ENCODE measurements at places on chromosomes 1 and 21.

DNA sequence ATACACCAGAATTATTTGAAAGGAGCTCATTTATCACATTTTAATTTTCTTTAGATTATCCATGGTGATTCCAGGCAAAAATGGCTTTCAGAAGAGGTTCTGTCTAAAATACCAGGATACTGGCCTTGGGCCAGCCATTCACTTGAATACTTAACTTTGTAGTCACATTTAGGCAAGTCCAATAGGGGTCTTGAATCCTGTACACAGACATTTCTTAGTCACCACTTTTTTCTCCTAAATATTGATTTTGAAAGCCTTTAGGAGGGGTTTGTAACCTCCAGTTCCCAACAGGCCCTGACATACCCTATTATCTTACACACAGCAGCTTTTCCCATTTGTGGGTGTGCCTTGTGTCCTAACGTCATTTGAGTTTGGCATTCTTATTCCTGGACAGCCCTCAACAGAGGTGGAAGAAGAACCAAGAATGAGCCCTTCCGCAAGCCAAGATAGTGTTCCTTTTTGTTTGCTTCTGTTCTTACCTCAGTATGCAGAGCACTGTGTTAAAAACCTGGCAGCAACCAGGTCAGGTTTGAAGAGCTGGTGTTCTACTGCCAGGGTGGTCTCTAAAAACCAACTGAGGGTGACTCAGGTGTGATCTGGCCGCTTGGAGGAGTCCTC is 19.5 kb downstream of the MAP3K7CL start:
- no peak for DNase-seq

GRCh38 chr1:175902281-175902680 is 158.9 kb upstream of the TNR start:
- DNase-seq, result no peak

DNA sequence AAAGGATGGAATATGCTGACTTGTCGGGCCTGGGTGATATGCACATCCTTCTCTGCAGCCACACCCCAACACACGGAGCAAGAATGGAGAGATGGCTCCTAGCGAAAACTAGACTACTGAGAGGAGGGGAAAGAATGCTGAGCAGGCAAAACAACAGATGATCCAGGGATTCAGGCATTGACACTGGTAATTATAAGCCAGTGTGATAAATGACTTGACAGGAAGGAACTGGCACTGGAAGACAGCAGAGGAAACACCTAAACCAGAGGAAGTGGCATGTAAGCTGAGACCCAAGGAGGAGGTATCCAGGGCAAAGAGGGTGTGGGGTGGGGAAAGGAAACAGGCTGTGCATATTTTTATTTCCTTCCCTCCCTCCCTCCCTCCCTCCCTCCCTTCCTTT is 31.7 kb upstream of the KHDRBS1 start:
- no peak for DNase-seq

DNA sequence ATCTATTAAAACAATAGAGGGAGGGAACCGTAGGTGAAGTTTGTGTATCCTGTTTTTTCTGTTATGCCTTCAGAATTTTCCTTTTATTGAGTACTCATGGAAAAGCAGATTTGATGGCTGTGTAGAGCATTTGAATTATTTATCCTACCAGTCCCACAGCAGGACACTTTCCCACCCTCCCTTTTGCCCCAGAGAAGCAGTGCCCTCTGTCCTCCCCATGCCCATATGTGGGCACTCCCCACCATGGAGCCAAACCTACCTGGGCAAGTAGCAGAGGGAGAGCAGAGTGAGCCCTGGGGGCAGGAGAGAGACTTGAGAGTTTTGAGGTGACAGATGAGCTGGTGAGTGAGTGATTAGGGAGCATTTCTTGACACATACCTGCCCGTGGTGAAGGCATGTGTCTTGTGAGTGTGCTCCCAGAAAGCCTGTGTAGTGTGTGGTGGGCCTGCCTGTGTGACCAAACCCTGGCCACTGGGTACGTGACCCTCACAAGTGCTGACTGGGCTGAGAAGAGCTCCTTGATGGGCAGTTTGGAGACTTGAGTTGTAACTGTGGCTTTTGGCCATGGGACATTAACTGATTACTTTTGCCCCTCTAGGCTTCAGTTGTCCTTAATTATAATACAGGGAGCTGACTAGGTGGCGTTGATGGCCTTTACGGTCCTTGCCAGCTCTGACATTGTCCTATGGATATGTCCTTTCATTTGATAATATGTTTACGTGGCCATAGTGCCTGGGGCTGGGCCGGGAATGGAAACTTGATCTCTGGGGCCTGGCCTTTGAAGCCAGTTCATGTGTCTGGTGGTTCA is 3.6 kb downstream of the PSEN2 start:
- peak; percentile 84 for DNase-seq

GRCh38 chr1:45998020-45998617 is 134.3 kb downstream of the PIK3R3 start:
- no peak for DNase-seq

- no peak for DNase-seq
Measured at GRCh38 chr1:7898962-7899361, 41.7 kb downstream of the TNFRSF9 start.

DNA sequence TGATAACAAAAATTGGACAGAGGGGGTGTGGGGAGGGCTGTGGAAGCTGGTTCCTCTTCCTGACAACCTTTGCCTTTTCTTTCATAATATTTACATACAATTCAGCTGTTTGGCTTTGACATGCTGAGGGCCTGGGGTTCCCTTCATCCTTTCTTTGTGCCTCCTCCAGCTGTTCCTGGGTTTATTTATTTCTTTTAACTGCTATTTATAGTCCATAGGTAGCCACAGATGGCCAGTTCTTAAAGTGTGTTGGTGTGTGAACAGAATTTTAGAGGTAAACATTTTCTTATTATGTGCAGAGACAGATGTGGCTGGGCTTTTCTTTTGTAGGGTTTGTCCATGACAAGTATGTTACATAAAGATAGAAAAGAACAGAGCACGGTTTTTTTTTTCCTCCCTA is 34.1 kb upstream of the CNIH3 start:
- no peak for DNase-seq

DNA sequence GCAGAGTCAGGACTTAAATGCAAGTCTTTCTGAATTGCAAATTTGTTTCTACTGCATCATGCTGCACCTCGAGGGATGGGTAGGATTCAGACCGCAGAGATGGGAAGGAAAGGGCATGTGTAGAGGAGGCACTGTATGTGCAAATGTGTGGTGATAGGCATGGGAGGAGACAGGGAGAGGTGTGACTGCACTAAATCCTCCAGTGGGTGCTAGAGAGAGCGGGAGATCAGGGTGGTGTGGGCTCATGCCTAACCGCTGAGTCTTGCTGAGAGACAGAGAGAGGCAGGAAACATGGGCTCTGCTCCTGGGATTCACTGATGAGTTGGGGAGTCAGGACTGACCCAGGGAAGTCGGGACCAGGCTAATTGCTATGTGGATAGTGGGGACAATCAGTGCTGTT is 61.1 kb downstream of the PTPRU start:
- no peak for DNase-seq

DNA sequence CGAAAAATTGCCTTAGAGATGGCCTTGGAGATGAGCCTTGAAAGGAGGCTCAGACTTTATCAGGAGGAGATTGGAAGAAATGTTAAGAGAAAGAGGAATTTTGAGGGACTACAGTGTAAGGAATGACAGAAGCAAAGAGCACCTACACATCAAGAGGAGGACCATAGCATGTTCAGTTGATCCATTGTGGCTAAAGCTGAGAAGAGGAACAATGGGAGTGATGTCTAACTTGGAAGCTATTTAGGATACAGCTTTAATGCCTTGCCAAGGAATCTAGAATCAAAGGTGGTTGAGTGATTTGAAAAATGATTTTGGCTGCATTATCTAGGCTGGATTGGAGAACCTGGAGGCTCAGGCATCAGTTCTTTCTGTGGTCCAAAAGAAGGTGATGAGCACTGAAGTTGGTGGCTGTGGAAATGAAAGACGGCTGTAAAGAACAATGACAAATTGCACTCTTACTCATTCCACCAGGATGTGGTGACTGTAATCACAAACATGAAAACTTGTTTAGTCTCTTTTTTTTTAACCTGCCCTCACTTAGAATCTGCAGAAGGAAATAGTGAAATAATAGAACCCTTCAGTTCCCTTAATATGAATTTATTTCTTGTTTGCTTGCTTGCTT is 11.3 kb downstream of the FAM20B start:
- no peak for DNase-seq

DNA sequence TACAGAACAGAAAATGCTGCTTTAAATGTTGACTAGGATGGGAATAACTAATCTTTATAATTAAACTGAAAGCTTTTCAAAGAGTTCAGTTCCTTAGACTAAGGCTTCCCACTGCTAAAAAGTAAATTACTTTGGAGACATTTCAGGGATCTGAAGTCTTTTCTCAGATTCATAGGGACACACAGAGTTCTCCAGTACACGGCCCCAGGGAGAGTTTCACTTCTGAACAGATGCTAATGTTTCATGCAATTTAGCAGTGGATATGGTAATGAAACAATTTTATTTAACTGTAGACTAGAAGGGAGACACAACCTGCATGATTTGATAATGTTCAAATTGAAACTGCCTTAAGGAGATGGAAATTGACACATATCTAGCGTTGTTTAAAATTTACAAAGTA is 1282.6 kb downstream of the NCAM2 start:
- no peak for DNase-seq

GRCh38 chr1:240402326-240402725 is 209.6 kb downstream of the GREM2 start:
- DNase-seq, result no peak

DNA sequence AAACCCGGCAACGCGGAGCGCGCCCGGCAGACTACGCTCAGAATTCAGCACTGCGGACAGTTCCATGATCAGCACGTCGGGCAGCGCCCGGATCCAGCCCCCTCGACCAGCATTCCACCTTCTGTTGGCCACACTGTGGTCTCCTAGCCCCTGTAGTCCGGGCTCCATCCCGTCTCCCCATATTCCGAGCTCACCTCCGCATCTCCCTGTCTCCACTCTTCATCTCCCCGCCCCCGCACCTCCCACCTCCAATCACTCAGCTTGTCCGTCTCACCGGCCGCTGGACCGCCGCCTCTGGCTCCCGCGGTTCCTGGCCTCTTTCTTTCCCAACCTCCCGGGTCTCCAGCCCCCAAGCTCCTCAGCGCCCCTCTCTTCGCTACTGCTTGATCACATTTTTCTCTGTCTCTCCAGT is 500 bp downstream of the EPHA10 start:
- no peak for DNase-seq

DNA sequence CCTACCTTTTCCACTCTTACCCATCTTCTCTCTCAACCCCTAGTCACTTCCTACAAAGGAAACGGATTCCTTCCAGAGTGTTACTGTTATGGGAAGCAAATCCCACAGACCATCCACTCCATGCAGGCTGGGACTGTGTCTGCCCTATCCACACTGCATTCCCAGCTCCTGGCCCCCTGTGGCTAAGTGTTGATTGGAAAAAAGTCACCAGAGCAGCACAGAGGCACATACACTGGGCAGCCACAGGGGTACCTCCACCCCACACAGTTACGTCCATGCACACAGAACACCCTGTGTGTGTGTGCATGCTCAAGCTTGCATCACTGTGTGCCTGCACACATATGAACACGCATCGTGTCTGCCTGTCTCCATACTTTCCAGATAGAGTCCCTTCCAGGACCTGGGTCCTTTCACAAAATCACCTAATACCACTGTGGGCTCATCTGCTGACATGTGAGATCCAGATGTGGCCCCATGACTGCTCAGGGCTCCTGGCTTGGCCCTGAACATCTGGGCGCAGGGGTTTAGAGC is 4.2 kb upstream of the SERINC2 start:
- DNase-seq, result no peak

DNA sequence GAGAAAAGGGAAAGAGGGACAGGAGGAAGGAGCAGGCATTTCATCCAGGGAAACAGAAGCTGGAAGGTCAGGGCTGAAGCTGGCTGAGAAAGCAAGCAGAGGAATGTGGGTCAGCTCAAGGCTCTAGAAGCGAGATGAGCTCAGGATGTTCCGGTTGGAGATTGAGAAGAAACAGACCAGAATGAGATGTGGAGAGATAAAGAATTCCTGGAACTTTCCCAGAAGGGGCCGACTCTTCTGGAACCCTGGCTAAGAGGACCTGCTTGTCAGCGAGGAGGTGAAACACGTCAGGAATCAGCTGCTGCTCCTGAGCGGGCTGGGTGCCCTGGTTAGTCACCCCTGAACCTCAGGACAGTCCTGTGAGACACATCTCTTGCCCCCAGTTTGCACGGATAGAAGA is 75.9 kb downstream of the HUNK start:
- DNase-seq, result no peak

DNA sequence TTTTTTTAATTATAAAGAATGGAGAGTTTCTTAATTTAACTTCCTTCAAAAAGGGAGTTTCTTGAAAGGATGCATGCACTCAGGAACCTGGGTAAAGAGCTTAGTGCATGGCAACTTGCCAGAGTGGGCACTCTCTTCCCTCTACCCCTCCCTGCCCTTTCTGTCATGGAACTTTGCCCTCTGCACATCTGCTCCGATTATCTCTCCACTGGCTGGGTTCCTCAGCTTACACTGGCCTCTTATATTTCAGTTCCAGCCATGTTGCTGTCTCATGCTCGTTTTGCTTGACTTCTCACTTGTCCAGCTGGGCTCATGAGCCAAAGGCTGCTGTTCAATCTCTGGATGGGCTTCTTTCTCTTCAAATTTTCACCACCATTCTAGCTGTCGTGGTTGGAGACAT is 87.0 kb downstream of the NCAM2 start:
- DNase-seq, result no peak

DNA sequence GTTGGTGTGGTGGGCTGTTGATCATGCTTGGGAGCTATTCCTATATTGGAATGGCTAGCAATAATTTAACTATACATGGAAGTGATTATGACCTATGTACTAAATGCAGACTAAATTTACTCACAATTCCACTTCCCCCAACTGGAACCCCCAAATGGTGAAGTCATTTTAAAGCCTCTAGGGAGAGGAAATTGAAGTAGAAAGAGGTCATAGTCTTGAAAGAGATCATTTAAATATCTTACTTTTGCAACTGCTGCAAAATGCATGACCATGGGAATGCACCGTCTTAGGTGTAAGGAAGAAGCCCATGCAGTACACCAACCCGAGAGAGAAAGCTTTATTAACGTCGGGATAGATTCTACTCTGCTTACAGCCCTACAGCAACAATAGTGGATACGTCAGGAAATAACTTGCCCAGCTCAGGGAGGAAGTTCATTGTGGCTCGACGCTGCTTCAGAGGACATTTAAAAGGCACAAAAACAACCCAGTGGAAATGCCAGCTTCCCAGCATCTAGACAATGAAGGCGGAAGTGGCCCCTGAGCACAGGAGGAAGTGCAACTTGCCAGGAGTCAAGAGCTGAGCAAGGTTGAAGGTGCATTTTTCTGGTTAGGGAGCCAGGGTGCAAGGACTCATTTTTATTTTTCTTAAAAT is 26.5 kb downstream of the CYYR1 start:
- no peak for DNase-seq

GRCh38 chr1:73909043-73909562 is 288.9 kb downstream of the LRRIQ3 start:
- no peak for DNase-seq

- no peak for DNase-seq
Measured at GRCh38 chr1:210250665-210250997, 18.0 kb downstream of the SERTAD4 start.
